ENCODE measurements at places on chromosomes 13 and 19.

- DNase-seq: peak; percentile 84
Measured at GRCh38 chr19:11125994-11126685, 29.4 kb downstream of the SPC24 start.

DNA sequence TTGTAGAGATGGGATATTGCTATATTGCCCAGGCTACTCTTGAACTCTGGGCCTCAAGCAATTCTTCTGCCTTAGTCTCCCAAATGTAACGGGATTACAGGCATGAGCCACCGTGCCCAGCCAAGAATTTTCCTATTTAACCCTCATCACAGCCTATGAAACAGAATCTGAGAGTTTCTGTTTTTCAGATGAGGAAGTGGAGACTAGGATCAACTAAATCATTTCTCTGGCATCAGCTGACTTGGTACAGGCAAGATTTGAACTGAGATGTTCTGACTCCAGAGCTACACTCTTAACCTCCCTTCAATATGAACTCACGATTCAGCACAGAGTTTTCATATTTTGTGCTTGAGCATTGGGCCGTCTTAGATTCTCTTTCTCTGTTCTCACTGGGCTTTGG lies 8.1 kb downstream of the ZNF460 start:
- no peak for DNase-seq

GRCh38 chr19:53577968-53578367 lies 40.0 kb downstream of the ZNF331 start:
- DNase-seq: no peak

- peak; percentile 29 for DNase-seq
Measured at GRCh38 chr19:14091813-14092462, 1.4 kb upstream of the SAMD1 start.

- no peak for DNase-seq
Measured at GRCh38 chr19:55189403-55189835, 9.3 kb upstream of the SYT5 start.

GRCh38 chr13:79307866-79308298 lies 98.2 kb downstream of the RBM26 start:
- no peak for DNase-seq

DNA sequence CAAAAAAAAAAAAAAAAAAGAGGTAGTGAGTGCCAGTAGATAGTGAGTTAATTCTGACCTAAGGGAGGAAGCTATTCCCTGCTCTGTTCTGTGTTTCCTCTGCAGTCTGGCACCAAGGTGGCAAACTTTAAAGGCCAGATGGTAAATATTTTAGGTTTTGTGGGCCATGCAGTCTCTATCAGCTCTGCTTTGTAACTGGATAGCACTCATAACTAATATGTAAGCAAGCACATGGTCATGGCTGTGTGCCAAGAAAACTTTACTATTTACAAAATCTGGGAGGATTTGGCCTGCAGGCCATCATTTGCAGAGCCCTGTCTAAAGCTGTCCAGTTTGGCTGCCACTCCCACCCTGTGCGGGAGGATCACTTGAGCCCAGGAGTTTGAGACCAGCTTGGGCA lies 4.3 kb downstream of the PIN1 start:
- no peak for DNase-seq

GRCh38 chr19:8387688-8388611 lies 2.2 kb upstream of the RAB11B start:
- no peak for DNase-seq

- no peak for DNase-seq
Measured at GRCh38 chr19:18253716-18254115, 20.5 kb downstream of the IQCN start.

- DNase-seq: no peak
Measured at GRCh38 chr13:79659121-79659521, 178.2 kb downstream of the NDFIP2 start.

- DNase-seq: no peak
Measured at GRCh38 chr13:110286833-110287819, 19.8 kb downstream of the COL4A1 start.

DNA sequence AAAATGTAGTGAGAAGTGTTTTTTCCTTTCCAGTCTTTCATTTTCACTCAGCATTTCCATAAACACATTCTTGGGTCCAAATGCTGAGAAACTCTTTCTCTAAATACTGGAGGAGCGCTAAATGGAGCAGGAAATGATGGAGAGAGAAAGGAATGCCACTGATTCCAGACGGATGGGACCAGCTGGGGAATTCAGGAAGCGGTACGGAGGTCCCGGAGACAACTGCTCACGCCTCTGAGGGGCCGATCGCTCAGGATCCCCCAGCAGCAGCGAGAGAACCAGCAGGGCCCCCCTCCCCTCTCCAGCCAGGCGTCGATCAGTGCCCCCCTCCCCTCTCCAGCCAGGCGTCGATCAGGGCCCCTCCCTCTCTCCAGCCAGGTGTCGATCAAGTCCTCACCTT lies 13.2 kb downstream of the RASA3 start:
- DNase-seq: no peak

- DNase-seq: peak; percentile 55
Measured at GRCh38 chr13:108154421-108154858, 60.9 kb downstream of the LIG4 start.

DNA sequence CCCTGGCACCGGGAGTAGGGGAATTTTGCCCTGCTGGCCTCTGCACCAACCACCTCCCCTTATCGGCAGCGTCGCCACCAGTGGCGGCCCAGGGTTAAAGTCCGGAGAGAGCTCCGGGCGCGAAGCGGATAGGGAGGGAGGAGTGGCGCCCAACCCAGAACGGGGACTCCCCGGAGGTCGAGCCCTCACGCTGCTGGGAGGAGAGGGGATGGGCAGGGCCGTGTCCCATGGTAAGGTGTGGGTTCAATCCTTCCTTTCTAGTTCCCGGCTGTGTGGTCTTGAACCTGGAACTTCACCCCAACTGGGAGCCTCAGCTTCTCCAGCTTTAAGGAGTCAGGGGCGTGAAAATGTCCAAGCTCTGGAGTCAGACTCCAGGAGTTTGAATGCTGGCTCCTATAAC lies 23.3 kb upstream of the BCL3 start:
- DNase-seq: peak; percentile 84

GRCh38 chr13:39484506-39485313 lies 118.3 kb downstream of the LHFPL6 start:
- DNase-seq: no peak

- DNase-seq: no peak
Measured at GRCh38 chr13:112634102-112634501, 46.1 kb upstream of the TUBGCP3 start.

DNA sequence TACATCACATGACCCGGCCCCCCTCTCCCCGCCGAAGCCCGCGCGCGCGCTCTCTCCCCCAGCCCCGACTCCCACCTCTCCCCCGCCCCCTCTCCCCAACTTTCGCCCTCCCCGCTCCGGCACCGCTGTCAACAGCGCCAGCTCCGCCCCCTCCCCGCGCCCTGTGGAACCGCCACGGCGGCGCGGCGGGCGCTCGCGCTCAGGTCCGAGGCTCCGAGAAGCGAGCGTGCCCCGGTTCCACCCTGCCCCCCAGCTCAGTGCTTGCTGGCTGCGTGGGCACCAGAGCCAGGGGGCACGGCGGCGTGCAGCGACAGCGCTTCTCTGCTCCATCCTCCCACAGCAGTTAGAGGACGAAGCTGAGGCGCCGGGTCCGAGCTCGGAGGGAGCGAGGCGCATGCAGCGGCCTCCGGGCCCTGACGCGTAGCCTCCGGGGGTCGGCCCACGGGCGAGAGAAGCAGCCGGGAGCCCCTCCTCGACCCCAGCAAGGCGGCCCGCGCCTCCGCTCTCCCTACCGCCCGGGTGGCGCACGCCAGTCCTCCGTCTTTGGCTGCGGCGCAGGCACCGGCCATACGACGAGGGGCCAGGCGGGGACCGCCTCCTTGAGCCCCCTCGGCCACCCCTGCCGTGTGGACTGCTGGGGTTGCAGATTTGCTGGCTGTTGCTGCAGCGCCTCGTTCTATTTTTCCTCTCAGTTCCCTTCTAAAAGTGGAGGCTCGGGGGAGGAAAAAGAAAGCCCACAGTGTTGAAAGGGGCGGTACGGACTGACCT lies 109.5 kb downstream of the KCNRG start:
- peak; percentile 98 for DNase-seq

- DNase-seq: no peak
Measured at GRCh38 chr19:49071860-49072547, 495 bp downstream of the KCNA7 start.

DNA sequence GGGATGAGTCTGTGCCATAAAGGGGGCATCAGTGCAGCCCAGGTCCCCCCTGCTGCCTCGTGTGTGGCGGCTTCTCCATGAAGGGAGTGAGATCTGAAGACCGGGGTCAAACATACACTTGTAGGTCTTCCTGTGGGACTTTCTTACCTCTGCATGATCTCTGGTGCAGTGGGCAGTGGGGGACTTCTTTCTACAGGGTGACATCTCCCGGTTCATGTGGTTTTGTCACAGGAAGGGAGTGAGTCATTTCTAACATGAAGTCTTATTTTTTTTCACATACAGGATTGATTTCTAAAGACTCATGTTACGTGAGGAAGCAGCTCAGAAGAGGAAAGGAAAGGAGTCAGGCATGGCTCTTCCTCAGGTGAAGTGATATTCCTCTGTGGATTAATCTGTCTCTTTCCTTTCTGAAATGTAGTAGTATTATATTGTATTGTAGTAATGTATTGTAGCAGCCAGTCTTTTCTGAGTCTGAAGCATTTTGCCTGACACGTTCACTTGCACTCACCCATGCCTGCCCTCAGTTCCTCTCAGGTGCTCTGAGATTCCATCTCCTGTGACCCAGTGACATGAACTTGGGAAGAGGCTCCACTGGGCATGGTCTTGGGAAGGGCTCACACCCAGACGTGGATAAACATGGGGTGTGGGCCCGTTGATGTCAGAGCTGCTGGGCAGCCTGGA lies 15.7 kb downstream of the ZNF808 start:
- no peak for DNase-seq

DNA sequence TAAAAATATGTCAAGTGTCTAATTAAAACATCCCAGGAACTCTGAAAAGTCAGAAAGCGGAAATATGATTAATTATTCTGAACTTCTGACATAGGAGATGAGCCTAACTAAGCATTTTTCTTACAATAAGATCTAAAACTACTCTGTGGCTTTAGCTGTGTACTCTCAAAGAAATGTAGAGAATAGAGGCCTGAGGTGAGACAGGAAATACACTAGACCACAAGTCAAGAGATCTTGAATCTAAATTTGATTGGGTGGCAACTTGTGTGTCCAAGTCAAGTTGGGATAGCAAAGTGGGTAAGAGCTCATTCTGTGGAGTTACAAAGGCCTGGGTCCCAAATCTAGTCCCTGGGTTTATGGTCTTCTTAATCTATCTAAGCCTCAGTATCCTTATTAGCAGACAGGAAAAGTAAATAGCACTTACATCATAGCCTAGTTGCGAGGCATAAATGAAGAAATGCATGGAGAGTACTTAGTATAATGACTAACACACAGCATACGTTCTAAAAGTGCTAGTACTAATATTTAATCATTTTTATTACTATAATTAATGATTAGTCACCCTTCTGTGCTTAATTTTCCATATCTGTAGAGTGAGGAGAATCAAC lies 9.4 kb upstream of the LRRC63 start:
- DNase-seq: no peak

DNA sequence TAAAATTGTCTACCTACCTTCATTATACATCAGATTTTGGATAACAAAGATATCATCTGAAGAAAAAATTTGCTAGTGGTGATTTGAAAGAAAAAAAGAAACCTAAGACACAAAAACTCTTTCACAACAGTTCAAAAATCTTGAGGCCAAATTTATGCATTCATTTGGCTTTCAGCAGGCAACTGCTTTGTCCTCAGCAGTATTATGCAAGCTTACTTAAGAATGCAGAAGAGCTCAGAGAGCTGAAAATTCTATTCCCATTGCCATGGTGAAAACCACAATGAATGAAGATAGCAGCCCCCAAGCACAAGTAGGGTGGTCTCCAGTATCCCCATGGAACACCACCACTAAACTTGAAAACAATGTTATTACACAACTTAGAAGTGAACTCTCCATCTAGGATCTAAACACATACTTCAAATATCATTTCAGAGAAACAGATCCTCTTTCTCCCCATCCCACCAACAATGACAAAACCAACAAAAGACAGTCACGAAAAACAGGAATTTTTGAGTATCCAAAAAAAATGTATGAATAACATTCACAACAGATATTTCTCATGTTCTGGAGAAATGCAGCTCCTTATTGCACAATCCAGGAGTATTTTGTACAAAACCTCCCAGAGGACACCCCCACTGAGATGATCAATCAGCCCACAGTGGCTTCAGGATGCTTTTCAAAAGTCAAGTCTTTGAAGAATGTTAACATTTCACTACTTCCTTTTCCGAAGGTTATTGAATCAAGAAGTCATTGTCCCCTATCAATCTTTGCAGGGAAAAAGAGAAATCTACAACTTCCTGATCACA lies 192.7 kb downstream of the LHFPL6 start:
- DNase-seq: no peak

DNA sequence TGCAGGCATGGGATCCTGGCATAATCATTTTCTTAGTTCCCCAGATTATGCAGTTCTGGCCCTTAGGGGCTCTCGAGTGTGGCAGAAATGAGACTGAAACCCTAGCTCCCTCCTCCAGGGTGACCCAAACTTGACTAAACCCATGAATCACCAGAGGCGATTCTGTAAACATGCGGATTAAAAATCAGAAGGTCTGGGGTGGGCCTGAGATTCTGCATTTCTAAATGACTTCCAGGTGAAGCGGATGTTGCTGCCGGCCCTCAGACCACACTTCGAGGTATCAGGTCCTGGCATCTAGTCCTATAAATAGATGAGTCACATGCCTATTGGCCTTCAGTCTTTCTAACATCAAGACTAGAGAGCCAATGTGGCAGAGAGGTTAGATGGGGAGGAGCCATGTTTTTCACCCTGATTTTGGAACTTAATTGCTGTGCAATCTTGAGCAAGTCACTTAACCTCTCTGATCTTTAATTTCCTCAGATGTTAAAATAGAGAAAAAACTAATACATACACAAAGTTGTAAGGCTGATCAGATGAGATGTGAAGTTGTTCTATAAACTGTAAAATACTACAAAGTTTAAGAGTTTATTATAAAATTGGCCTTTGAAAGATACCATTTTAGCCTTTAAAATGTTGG lies 431.2 kb downstream of the FOXO1 start:
- no peak for DNase-seq

GRCh38 chr13:34506796-34507195 lies 435.3 kb upstream of the NBEA start:
- DNase-seq: no peak
